ENCODE measurements at places on chromosomes 7 and 10. TPM values are rescaled to one million over a fixed set of nuclear protein-coding genes. Genes with fewer than 3 reads are reported as not detected.

DNA sequence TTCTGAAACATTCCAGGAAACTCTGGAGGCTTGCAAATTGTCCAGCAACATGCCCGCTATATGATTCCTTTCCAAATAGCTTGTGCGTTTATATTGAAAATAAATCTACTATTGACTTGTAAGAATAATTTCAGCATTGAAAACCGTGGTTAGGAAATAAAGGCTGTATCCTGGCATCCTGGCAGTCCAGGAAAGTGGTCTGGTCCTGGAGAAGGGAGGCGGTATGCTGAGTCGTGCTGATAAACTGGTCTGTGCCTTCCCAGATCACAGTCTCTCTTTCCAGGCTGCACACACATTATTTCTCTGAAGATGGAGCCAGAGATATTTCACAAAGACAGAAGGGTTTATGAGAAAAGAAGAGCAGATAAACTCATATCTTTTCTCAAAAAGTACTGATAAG, 350.1 kb upstream of the COBL start:
- no peak for DNase-seq

- DNase-seq, result peak; percentile 47
These were observed 30.5 kb downstream of the GRK5 start for GRCh38 chr10:119237722-119238436.

DNA sequence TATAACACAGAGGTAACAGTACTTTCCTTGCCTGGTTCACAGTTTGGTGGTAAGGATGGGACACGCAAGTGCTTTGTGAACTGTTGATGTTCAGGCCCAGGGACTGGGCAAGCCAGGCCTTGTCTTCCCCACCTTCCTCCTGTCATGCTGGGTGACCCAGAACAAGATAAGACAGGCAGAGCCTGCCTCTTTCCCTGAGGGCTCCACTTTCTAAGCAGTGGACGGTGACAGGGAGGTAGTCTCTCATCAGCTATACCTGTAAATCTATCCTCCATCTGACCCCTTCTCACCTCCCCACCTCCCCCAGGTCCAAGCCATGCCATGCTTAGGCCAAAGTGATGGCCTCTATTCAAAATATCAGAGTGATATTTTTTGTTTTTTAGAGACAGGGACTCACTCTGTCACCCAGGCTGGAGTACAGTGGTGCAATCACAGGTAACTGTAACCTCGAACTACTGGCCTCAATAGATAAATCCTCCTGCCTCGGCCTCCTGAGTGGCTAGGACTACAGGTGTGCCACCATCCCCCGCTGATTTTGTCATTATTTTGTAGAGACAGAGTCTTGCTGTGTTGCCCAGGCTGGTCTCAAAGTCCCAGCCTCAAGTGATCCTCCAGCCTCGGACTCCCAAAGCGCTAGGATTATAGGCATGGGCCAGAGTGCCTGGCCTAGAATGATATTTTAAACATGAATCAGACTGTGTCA, 42.8 kb downstream of the PDLIM1 start:
- no peak for DNase-seq

The TSPAN33 gene
- total RNA-seq, result 0.19 TPM

The FAM237B gene
- not detected for total RNA-seq

The PTPRZ1 gene
- under 0.01 TPM for total RNA-seq

Measured in dermis blood vessel endothelial cell (primary cell).